ENCODE measurements at places on chromosomes 13 and 19.

GRCh38 chr13:64697226-64697625, 2532.9 kb downstream of the PCDH9 start:
- no peak for DNase-seq

DNA sequence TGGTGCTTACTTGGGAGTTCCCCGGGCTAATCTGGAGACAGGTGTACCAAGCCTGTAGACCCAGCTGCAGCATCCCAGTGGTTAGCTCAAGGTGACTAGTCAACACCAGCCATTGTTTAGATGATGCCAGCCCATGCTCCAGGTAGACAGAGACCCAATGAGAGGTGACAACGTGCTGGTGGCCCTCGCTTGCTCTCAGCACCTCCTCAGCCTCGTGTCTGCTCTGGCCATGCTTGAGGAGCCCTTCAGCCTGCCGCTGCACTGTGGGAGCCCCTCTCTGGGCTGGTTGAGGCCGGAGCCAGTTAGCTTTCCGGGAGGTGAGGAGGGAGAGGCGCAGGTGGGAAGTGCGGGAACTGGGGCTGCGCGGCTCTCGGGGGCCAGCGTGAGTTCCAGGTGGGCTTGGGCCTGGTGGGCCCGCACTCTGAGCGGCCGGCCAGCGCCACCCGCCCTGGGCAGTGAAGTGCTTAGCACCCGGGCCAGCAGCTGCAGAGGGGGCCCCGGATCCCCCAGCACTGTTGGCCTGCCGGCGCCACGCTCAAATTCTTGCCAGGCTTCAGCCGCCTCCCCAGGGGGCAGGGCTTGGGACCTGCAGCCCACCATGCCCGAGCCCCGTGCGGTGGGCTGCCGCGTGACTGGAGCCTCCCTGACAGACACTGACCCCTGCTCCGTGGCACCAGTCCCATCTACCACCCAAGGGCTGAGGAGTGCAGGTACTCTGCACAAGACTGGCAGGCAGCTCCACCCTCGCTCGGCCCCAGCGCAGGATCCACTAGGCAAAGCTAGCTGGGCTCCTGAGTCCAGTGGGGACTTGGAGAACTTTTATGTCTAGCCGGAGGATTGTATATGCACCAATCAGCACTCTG, 85.9 kb upstream of the VSTM2B start:
- DNase-seq: no peak

DNA sequence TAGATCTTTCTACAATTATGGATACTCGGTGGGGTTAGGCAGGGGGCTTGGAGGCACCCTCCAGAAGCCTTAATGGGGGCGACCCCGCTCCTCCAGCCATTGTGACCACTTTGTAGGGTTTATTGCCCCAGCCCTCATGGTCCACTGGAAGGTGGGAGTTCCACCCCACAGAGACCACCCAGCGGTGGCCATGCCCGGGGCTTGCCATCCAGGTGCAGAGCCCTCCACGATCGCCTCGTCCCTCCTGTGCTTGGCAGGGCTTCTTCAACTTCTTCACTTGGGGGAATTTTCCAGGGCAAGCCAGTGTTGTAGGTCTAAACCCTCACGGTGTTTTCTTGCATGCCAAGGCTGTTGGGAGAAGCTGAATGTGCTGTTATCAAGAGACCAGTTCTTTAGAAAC, 16.1 kb downstream of the ZNF536 start:
- DNase-seq: peak; percentile 52

DNA sequence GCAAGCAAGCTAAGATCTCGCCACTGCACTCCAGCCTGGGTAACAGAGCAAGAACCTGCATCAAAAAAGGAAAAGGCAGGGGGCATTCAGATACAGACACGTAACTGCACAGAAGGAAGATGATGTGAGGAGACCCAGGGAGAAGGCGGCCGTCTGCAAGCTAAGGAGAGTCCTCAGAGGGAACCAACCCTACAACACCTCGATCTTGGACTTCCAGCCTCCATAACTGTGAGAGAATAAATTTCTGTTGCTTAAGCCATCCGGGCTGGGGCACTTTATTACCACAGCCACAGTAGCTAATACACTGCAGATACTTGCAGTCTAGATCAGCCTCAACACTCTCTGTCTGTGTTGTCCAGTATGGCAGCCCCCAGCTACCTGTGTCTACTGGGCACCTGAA, 7.9 kb downstream of the TICAM1 start:
- no peak for DNase-seq

GRCh38 chr19:45883881-45884681, 1.9 kb downstream of the IRF2BP1 start:
- DNase-seq: no peak

GRCh38 chr19:42634409-42635232, 39.9 kb upstream of the CEACAM8 start:
- no peak for DNase-seq

- DNase-seq: peak; percentile 93
Measured at GRCh38 chr19:2602391-2603181, 99.9 kb downstream of the GNG7 start.

DNA sequence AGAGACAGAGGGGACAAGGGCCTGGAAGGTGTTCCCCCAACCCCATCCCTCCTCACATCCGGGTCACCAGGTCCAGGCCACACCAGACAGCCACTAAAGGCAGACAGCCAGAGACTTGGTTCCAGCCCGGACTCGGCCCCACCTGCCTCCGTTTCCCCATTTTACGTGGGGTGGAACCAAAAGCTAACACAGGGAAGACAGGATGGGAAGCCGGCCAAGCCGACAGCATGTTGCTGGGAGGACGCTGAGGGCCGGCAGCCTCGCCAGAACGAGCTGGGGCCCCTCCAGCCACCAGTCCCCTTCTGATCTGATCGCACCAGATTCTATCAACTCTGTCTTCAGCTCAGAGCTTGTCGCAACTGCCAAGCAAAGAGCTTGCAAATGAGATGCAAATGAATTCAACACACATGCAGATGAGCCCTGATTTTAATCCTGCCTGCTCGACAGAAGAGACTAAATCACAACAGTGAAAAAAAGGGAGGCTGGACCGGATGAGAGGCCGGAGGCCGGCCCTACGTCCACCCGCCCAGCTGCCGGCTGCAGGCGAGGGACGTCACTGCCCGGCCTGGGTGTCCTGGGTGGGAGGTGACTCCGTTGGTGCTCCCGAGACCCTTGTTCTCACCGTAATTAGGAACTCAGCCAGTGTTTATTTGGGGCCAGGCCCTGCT, 17.5 kb upstream of the SHC2 start:
- no peak for DNase-seq

DNA sequence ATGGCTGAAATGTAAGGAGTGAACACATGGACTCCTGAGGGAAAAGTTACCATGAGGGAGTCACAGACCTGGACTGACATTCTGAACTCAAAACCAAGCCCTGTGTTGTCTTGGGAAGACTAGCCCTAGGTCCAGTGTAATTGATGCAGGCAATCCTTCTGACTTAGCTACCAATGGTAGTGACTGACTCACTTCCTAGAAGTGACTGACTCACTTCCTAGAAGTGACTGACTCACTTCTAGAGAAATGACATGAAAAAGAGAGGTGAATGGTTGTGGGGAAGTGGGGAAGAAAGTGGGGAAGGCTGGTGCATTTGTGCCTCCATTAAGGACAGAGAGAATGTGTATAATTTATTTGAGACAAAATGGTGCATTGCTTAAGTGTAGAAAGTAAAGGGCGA, 49.9 kb downstream of the EDNRB start:
- no peak for DNase-seq

DNA sequence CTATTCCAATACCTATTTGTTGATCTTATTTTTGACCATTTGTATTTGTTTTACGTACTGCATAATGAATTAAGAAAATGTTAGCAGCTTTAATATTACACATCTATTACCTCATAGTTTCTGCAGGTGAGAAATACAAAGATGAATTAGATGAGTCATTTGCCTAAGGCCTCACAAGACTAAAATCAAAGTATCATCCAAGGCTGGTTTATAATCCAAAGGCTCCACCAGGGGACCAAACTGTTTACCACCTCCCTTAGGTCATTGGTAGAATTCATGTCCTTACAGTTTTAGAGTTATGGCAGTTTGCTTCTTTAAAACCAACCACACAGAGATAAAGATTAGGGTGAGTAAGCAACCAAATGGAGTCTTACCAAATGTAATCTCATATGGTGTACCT, 848.1 kb downstream of the SLITRK6 start:
- no peak for DNase-seq

DNA sequence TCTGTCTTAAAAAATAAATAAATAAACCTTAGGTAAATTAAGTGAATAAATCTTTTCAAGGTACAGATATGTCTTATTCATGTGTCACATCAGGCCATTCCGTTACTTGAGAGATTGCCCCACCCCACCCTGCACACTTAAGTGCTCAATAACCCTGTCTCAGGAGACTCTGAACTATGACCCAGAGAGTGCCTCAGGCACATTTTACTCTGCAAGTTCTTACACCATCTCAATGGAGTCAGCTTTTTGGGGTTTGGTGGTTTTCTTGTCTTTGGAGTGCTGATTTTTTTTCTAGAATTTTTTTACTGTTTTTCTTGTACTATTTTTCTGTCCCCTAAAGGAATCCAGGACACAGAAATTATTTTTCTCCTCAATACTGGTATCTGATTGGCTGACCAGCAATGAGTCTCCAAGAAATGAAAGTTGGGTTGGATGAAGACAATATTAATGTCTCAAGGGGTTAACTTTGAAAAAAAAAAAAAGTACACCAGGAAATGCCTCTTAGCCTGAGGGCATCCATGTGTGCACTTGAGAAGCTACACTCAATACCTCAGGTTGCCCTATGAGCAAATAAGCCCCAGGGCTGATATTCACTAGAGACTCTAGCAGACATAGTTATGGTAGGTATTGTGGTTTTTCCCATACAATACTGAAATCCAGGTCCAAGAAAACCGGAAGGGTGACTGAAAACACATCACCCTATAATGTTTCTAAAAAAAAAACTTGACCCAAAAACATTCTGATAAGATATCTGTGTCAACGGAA, 114.6 kb upstream of the ZNF91 start:
- DNase-seq: no peak

- DNase-seq: no peak
Measured at GRCh38 chr13:98722958-98723357, 29.5 kb downstream of the SLC15A1 start.

DNA sequence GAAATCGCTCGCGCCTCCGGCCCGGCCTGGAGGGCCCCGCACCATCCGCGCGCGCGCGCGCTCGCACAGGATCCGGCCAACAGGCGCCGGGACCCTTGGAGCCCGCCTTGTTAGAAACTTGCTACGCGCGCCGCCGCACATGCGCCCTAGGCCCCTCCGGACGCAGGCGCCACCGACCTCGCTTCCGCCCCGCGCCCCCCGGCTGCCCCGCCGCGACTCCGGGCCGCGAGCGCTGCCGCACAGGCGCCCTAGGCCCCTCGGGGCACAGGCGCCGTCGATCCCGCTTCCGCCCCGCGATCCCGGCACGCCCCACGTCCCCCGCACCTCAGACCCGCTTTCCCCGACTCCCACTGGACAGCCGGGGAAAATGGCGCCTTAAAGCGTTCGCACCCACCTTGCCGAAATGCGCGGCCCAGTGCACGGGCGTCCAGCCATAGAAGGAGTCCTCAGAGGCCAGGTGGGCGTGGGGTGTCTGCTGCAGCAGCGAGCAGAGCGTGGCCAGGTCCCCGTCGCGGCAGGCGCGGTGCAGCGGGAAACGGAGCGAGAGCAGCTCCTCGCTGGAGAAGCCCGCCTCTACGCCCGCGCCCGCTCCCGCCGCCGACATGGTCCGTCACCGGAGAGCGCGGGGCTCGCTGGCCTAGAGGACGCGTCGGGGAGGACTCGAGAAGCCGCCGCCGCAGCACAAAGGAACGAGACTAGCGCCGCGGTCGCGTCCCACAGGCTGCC, 375 bp downstream of the ANKRD10 start:
- no peak for DNase-seq

DNA sequence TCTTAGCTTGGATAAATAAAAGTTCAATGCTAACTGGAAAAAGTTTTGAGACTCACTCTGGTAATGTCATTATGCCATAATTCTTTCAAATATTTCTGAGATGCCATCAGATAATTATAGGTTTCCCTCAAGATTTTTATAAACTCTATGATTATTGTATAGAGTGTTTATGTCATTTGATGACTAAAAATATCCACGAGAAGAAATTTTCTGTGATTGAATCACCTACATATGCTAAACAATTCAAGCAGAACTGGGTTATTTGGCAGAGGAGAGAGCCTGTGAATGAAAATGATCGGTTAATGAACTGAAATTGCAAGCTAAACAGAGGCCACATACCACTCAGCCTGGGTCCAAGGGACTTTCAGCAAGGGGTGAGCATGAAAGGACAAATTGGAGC, 92.6 kb upstream of the TSC22D1 start:
- DNase-seq: no peak

GRCh38 chr13:33139780-33140535, 123.7 kb downstream of the KL start:
- DNase-seq: no peak

DNA sequence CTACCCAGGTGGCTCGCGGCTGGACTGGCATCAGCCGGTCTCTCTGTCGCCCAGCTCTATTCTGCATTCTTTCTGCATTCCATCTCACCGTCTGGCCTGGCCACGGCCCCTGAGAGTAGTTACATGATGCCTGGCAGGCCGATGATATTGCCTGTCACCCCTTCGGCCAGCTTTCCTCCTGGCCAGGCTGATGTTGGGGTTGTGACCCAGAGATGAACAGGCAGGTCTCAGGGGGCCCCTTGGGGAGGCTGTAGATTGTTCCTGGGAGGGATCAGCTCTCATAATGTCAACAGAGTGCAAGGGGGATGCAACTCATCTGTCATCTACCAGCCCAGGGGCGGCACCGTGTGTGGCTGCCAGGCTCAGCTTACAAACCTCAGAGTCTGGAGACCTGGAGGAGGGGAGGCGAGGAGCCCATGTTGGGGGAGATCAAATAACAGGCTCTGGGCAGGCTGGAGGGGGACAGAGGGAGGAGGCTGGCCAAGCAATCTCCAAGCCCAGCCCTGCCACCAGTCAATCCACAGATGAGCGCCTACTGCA, 13.6 kb upstream of the FBXO17 start:
- no peak for DNase-seq

- DNase-seq: no peak
Measured at GRCh38 chr13:70941454-70941853, 833.2 kb upstream of the KLHL1 start.

DNA sequence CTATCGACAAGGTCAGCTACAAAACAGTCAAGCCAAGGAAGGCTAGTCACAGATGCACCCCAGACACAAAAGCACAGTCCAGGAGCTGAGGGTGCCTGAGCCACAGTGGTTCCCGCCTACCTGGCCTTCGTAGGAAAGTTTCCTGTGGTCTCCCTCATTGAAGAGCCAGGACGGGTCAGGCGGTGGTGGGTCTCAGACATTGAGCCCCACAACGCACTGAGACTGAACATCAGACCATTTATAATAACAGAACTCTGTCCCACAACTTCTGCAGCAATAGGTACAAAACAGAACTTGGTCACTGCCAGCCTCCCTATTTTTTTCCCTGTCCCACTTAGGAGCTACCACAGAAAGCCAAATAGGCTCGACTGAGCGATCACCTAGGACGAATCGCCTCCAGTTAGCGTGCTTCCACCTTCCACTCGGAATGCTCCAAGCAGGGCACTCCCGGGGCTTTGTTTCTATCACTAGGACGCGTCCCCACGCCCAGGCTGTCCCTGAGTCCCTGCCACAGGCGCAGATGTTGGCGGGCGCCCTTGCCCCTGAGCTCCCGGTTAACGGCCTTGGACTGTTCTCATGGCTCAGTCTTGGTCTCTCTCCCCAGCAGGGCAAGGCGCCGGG, 640 bp upstream of the ZNF544 start:
- no peak for DNase-seq
